ENCODE measurements at places on chromosomes 11 and 22.

- DNase-seq, result no peak
Measured at GRCh38 chr11:121967131-121967704, 148.8 kb downstream of the BLID start.

DNA sequence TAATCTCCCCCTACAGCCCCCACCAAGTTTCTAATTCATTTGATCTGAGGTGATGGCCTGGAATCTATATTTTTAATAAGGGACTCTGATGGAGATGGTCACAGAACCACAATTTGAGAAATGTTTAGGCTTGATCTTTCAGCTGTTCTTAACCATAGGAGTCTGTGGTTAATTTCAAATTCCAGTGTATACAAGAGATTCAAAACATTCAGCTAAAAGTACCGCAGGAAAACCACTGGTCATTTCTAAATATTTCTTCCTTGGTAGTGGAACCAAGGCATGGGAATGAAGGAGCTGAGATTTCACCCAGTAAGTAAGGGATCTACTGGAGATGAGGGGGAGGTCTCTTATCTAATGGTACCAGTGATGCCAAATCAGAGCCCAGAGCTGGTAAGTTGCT, 18.3 kb upstream of the GALNT18 start:
- DNase-seq, result no peak

- no peak for DNase-seq
Measured at GRCh38 chr22:35116817-35117216, 50.9 kb downstream of the ISX start.

GRCh38 chr11:78261828-78262227, 73.1 kb downstream of the USP35 start:
- DNase-seq, result no peak

DNA sequence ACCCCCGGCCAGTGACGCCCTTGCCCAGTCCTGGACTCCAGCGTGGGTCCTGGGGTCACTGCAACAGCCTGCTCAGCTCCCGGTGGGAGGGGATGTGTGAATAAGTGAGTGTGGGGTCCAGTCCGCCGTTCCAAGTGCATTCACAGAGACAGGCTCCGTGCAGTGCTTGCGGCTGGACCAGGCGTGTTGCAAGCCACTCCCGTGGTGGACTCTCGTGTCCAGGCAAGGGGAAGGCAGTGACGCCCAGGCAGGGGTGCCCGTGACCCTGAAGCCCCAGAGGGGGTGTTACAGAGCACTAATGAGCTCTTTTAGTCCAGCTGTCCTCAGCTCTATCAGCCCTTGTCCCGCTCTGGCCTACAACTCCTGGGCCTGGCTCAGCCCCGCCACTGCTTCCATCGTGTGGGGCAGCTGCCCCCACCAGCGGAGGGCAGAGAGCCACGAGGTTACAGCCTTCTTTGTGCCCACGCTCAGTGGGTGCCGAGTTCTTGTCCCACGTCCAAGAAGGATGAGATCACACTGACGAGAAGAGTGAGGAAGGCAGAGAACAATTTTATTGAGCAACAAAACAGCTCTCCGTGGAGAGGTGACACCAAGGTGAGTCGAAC, 1807.5 kb downstream of the LRRC4C start:
- DNase-seq, result no peak

- no peak for DNase-seq
Measured at GRCh38 chr11:719214-720016, 13.4 kb downstream of the EPS8L2 start.

DNA sequence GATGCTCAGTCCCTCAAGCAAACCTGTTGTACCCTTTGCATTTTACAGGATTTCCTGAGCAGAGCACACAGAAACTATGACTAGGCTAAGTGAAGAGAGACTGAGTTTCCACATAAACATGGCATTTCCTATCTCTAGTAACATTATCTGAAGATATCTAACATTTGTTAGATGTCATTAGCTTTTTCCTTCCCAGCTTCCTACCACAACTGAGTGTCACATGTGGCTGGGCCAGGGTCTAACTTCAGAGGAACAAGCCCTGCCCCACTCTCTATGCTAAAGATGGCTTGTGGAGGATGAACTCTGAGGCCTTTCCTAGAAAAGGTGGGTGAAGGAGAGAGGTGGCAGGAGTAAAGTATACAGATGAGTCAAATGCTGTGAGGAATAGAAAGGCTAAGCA, 16.5 kb downstream of the C22orf42 start:
- DNase-seq, result no peak

GRCh38 chr11:128323381-128323780, 264.0 kb downstream of the ETS1 start:
- DNase-seq, result no peak

DNA sequence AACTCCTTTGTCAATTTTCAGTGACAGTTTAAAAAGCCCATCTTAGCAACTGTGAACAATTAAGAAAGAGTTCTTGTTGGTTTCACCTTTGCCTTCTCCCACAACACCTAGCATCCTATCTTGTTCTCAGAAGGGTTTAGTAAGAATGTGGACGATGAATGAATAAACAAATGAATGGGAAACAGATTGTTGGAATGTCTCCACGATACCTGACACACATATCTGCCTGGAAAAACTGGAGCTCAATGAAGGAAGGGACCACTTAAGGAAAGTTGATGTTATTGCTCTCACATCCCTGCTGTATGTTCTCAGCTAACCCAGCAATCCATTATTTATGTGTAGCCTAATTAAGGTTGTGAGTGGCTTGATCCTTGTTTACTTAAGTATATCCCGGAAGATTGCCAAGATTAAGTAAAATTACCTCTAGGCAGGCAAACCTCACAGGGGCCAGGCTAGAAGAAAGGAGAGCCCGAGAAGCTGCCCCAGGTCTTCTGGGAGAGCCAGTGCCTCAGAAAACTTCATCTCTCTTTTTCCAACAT, 286.4 kb downstream of the NXPE2 start:
- no peak for DNase-seq

DNA sequence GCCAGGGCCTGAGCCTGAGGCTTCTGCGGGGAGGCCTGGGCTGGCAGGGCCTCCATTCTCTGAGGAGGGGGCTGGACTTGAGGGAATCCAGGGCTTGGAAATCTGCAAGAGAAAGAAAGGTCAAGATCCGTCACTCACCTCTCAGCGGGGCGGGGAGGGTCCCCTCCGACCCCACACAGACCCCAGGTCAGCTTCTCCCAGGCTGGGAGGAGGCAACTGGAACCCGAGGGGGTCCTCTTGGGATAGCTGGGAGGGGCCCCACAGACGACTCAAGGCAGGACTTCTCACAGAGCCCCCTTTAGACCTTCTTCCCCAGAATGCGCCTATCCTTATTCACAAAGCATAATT, 11.0 kb downstream of the TNKS1BP1 start:
- DNase-seq, result no peak

DNA sequence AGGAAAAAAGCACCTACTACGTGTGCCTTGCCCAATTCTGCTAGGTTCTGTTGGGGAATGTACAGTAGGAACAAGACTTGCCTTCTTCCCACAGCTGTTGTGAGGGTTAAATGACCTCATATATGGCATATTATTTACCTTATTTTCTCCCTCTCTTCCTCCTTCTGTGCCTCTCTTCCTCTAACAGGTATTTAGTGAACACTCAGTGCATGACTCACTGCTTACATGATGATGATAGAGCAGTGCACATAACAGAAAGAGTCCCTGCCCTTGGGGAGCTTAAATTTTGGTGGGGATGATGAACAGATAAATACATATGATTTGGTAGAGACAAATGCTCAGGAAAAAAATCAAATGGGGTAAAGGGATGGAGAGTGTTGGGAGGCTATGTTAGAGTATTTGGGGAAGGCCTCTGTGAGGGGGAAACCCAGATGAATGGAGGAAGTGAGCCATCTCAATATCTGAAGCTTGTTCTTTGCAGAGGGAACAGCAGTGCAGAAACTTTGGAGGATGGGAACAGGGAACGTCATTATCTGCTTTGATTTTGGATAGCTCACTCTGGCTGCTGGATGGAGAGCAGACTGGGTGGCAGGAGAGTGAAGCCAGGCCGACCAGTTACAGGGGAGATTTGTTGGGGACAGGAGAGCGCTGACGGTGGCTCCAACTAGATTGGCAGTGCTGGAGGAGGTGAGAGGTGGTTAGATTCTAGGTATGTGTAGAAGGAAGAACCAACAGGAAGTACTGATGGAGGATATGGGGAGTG, 95.5 kb upstream of the TENM4 start:
- DNase-seq, result no peak

DNA sequence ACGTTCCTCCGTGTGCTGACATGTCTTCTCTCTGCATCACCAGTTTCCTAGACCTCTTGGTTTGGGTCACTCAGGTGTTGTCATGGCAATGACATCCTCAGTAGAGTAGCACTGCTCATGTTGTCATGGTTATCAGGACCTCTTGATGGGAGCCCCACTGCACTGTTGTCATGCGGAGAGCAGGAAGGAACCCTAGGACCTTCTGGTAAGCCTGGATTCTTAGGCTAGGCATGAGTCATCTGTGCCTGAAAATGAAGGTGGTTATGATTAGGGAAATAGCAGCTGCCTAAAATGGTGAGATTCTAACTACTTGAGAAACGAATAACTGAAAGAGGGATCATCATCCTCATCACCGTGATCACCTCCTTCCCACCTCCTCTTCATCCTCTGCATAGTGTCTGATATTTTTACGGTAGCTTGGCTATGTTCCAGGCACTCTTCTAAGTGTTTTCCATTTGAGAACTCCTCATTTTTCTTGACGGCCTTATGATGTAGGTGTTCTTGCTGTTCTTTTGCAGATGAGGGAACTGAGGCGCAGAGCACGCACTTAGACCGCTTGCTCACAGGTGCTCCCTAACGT, 858.4 kb downstream of the NTM start:
- peak; percentile 74 for DNase-seq

GRCh38 chr11:1597331-1597993, 632 bp downstream of the KRTAP5-2 start:
- DNase-seq, result no peak

Data from RPMI7951 (cell line).